Nephron progenitor cell (in vitro differentiated cells): ENCODE measurements at places on chromosomes 4 and X.

DNA sequence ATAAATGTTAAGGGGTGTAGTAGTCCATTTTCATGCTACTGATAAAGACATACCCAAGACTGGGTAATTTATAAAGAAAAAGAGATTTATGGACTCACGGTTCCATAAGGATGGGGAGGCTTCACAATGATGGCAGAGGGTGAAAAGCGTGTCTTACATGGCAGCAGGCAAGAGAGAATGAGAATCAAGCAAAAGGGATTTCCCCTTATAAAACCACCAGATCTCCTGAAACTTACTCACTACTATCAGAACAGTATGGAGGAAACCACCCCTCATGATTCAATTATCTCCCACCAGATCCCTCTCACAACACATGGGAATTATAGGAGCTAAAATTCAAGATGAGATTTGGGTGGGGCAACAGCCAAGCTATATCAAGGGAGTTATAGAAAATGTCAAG is 329.2 kb downstream of the DTHD1 start:
- DNase-seq = no peak

DNA sequence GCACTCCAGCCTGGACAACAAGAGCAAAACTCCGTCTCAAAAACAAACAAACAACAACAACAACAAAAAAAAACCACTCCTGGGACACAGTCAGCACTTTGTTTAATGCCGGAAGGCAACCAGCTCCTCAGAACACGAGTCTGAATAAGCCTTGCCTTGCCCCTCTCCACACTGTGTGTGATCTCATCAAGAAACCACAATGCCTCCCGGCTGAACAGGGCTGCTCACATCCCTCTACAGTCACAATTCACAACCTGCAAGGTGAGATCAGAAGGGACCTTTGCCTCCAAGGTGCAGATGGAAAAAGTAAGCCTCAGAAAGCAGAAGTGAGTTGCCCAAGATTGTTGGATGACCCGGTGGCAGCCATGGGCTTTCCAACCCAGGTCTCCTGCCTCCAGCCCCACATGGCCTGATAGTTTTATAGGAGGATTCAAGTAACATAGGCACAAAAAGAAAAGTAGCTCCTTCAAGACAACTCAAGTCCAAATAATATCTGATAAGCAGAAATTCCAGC is 80.8 kb downstream of the JAKMIP1 start:
- DNase-seq = no peak

DNA sequence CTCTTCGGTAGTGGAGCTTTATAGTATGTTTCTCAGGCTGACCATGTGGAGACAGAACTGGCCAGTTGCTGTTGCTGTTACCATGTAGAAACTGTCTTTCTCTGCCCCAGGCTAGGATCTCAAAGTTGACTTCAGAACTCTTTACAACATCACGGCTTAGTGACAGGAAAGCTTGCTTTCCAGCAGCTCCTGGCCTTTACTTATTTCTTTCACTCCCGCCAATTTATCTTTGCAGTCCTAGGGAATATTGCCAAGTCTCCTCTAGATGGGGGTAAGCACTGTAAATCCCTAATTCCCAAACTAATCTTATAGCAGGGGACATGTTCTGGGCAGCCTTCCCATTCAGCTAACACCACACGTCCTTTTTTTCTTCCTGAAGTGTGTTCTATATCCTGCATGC is 631.6 kb downstream of the SPRY1 start:
- no peak for DNase-seq

DNA sequence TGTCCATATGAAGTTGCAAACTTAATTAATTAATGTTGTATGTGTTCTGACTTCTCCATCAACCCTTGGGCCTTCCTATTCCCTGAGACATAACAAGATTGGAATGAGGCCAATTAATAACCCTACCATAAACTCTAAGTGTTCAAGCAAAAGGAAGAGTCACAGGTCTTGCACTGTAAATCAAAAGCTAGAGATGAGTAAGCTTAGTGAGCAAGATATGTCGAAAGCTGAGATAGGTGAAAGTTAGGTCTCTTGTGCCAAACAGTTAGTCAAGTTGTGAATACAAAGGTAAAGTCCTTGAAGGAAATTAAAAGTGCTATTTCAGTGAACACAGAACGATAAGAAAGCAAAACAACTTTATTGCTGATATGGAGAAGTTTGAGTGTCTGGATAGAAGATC is 58.2 kb upstream of the GPRIN3 start:
- DNase-seq = no peak

DNA sequence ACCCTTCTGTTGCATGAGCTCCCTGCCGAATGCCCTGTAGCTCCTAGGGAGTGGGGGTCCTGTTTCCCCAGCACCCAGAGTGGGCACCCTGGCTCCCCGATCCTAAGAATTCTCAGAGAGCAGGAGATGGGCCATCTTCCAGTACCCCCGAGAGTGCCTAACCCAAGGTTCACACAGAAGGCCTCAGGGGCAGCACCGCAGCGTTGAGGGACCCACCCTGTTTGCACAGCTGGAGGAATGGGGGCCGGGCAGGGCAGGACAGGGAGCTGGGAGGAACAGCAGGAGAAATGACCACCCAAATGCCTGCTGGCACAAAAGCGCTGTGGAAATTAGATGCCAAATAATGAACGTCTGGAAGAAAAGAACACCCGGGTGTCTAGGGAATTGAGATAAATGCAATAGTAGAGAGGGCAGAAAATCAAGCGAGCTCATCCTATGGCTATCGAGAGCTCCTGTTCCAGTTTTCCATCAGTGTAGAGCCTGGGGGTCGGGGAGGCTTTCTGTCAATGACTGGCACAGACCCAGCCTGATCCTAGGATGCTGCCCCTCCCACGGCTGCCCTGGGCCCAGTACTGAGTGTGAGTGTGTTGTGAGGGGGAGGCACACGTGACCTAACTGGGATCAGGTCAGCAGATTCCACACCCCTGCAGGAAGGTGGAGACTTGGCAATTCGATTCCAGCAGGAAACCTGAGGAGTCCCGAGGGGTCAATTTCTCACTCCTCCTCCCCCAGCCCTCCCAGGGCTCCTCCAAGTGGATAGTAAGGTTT is 25.7 kb downstream of the SEPTIN6 start:
- peak; percentile 42 for DNase-seq

DNA sequence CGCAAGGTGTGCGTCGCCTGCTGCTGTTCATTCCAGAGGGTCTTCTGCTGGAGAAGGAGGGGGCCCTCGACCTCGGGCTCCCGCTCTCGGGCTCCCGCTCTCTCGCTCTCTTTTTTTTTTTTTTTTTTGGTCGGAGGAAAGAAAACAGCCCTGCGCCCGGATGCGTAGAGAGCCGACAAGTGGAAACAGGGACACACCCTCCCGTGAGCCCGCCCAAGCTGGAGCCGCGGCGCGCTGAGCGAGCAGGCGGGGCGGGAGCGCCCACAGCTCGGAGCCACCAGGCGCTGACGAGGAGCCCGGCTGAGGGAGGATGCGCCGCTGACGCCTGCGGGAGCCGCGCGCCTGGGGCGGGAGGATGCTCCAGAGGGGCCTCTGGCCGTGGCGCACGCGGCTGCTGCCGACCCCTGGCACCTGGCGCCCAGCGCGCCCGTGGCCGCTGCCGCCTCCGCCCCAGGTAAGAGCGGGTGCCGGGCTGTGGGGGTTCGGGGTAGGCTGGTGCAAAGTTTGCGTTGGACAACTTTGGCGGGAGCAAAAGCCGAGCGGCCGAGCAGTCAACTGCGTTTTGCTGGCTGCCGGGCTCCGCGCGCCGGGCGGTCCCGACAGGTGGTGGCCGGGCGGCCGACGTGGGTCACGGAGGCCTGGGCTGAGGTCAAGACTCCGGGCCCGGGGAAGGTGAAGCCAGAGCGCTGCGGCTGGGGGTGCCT is at the start of gene MCUB:
Gene MCUB, plus strand, starts transcription at position 264 of the 704 bp plus-strand sequence. Its CDS starts 92 bp downstream, at position 356.
- peak; percentile 84 for DNase-seq

- no peak for DNase-seq
Measured at GRCh38 chrX:13791559-13791958, 25.3 kb downstream of the GPM6B start.

GRCh38 chrX:101383679-101384205 is 2.2 kb downstream of the BTK start:
- DNase-seq = no peak

- DNase-seq = no peak
Measured at GRCh38 chr4:149702414-149703293, 113.0 kb downstream of the IQCM start.

GRCh38 chr4:182866746-182867145 is 50.4 kb downstream of the DCTD start:
- DNase-seq = no peak

GRCh38 chr4:39526765-39527295 is 409 bp downstream of the UGDH start:
- no peak for DNase-seq

DNA sequence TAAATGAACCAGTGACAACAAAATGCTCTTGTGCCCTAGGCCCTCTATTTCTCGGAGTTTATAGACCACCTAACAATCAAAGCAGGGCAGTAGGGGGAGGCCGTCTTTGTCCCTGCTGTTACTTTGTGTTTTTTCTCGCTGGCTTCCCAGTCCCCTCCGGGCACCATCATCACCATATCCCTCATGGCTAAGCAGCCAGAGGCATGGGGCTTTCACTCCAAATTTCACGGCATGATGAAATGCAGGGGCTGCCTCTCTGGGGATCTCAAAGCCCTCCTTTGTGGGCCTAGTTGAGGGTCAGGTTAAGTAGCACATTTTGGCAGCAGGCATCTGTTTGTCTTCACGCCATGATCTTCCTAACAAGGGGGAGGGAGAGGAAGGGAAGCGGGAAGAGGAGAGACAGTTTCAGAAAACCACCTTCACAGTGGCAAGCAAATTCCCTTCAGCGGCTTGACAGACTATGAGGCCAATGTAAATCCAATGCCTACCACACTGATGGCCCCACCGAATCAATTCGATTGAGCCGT is 91.9 kb downstream of the ANOS1 start:
- DNase-seq = peak; percentile 10

GRCh38 chr4:40255393-40256281 is 58.8 kb downstream of the RHOH start:
- no peak for DNase-seq

DNA sequence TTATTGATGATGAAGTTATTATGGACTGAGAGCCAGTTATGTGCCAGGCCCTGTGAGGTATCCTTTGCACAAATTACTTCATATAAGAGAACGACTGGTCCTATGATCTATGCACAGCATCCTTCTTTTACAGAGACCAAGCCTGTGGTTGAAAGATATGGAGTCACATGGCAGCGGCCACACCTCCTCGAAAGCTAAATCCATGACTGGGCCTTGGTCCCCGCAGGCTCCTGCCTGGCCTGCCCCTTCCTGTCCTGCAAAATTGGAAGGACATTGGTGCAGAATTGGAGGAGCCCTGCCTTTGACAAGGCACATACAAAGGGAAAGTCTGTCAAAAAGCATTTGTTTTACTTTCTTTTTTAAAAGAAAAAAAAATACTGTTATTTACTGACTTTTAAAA is 18.3 kb downstream of the SORBS2 start:
- DNase-seq = no peak

GRCh38 chr4:17475481-17475880 is 36.4 kb downstream of the QDPR start:
- no peak for DNase-seq

DNA sequence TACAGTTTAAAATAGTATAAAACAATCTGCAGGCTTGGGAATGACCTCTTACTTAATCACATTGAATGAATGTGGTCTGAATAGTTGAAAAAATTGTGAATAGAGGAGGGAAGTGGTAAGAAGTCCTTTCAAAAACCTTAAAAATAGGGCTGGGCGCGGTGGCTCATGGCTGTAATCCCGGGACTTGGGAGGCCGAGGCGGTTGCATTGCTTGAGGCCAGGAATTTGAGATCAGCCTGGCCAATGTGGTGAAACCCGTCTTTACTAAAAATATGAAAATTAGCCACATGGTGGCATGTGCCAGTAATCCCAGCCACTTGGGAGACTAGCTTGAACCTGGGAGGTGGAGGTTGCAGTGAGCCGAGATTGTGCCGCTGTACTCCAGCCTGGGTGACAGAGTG is 36.5 kb downstream of the HERC3 start:
- no peak for DNase-seq

- DNase-seq = no peak
Measured at GRCh38 chrX:18666614-18667013, 5.3 kb downstream of the RS1 start.

GRCh38 chr4:8870647-8871416 is 807 bp downstream of the HMX1 start:
- DNase-seq = no peak

- DNase-seq = peak; percentile 86
Measured at GRCh38 chrX:152637649-152638442, at the start of gene GABRQ. TSS of gene GABRQ (plus strand) at chrX:152637895. CDS start at chrX:152638203, 308 bp downstream.

- DNase-seq = no peak
Measured at GRCh38 chrX:150676221-150676620, 17.0 kb upstream of the MTMR1 start.

GRCh38 chr4:176845636-176846035 is 52.9 kb upstream of the VEGFC start:
- no peak for DNase-seq

DNA sequence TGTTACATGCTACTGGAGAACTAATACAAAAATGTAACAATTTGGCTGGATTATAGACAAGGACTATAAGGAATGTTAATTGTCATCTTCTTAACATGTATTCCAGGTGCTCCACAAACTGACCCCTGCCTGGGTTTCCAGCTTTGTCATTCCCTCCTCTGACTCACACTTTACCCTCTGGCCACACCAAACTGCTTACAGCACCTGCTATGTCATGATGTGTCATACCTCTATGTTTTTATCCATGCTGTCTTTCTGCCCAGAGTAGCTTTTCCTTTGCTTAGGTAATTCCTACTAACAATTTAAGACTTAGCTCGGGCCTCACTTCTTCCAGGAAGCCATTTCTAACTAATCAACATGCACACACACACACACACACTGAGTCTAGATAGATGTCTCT is 14.0 kb upstream of the SHROOM4 start:
- no peak for DNase-seq

DNA sequence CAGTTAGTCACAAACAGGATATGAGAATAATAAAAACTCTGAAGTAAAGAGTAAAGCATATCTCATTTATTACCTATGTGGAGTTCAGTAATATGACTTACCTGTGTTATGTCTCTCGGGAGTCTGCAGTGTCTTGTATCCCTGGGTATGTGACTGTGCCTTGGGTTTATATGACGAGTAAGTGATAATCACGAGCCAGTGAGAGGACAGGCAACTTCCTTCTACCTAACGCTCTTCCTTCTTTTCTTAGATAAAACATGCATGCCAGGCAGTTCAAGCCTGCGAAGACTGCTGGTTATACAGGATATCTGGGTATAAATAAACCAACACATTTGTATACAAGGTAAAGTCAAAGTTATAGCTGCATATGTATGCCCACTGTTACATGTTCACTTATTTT is at the start of gene HPGDS:
Gene HPGDS, minus strand, starts transcription at position 143 of the 400 bp plus-strand sequence. CDS start 8,207 bp downstream, outside the sequence.
- no peak for DNase-seq

GRCh38 chr4:183321516-183321915 is 710 bp downstream of the CLDN24 start:
- no peak for DNase-seq

DNA sequence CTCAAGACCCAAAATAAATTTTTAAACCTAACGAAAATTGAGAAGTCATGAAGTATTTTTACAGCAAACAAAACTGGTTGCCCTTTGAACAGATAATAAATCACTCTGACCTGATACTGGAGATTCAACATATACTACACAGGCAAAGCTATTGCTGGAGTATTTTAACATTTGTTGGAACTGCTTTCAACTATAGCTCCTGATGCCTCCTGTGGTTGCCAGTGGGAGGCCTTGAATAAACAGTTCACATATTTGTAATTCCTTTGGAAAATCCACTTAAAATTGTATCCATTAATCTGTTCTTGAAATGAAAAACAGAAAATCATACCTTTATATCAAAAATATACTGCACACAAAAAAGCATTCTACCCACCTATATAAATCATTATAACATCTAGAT is 605.1 kb downstream of the KCTD8 start:
- DNase-seq = no peak
